ENCODE measurements at places on chromosomes 2 and 18.

- no peak for DNase-seq
Measured at GRCh38 chr18:3015204-3015592, 2.3 kb upstream of the LPIN2 start.

DNA sequence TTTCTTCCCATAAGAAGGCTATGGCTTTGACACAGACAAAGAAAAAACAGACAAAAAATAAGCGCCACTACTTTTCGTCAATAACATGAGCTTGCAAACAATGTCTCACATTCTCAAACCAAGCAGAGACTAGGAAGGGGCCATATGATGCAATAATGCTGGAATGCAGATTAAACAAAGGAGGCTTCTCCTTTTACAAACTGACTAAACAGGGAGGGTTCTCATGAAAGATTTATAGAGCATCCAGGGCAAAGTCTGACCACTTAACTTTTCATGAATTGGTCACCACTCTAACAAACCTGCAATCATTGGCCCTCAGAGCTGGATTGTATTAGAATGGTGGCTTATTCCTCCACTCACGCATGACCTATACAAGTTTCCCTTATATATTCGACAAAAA is 663.3 kb upstream of the CHAC2 start:
- no peak for DNase-seq

DNA sequence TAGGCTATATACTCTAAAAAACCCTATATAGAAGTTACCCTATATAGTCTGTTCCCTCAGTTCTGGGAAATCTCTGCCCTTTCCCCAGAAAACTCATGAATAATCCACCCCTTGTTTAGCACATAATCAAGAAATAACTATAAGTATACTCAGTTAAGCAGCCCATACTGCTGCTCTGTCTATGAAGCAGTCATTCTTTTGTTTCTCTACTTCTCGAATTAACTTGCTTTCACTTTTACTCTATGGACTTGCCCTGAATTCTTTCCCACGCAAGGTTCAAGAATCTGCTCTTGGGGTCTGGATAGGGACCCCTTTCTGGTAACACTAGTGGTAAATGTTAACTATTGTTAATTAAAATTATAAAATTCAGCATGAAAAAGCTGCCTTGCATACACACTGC is 17.4 kb upstream of the AP1S3 start:
- no peak for DNase-seq

DNA sequence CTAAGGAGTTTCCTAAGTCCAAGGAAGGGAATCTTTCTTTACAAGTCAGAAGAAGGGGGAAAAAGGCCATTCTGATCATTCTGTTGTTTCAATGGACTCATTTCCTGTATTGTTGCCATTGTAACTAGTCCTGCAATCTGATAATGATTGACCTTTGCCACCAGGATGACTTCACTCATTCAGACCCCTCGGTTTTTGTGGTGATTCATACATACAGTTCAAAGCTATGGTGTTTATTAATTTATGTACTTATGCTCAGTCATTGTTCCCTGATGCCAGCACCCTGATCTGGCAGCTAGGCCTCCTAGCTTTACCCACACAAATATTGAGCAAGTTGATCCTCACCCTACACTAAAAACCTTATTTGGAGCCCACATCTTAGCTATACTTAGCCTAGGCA is 57.6 kb upstream of the ZNF519 start:
- no peak for DNase-seq

DNA sequence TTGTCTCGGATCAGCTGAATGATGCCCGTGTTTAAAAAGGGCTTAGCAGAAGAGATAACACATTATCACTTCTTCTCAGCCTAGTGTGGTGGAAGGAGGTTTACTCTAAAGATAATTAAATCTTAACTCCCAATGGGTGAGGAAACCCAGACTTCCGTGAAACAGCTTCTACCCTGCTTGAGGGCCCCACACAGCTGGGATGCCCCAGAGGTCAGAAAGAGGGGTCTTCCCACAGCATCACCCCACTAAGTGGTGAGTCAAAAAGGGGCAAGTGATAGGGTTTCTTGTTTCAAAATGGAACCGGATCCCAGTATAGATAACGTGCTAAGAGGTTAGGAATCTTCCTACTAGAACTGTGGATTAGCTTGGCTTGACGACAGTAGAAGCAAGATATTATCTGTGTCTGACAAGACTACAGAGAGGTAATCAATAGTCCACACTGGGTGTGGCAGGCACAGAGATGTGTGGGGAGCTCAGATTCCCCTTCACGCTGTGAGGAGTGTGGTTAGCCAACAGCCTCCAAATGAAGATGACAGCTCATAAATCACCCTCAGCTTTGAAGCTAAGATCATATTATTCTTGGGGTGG is 129.6 kb upstream of the COPS8 start:
- DNase-seq, result no peak

GRCh38 chr2:37466533-37467222 is 122.2 kb downstream of the QPCT start:
- DNase-seq, result no peak

GRCh38 chr2:89845532-89845931 is 1154.1 kb downstream of the RPIA start:
- no peak for DNase-seq

DNA sequence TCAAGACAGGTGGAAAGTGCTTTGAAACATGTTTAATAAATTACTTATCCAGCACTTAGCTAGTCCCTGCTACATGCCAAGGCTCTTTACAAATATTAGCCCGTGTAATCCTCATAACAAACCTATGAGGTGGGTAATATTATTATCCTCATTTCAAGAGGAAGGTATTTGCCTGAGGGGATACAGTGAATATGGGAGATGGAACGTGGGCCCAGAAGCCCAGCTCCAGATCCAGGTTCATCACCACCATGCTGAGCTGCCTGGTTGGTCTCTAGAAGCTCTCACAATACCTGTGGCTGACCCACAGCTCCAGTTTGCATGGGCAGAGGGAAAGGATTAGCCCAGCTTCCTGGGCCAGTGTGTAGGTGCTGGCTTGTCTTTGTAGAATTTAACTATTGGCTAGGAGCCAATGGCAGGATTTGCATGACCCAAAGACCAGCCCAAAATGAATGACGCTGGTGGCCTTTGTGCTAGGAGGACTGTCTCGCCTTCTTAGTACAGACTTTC is 61.6 kb upstream of the ATP8B1 start:
- DNase-seq, result no peak

GRCh38 chr18:73038336-73038735 is 170.5 kb upstream of the NETO1 start:
- no peak for DNase-seq

DNA sequence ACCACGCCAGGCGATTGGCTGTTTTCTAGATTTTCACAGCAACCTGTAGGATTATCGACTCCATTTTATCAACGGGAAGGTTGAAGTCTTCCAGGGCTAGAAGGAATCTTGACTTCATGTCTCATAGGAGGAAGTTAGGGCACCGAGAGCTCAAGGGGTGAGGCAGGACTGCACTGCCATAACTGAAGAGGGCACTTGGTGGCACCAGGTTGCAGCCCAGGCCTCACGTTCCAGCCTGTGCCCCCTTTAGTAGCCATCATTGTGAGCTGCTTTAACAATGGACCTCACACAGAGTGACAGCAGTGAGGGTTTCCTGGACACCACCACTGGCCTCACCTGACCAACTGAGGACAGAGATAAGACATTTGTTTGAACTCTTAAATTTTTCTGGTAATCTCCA is 22.9 kb upstream of the RPL37A start:
- DNase-seq, result no peak

GRCh38 chr18:45777393-45777792 is 48.1 kb upstream of the SIGLEC15 start:
- DNase-seq, result no peak

DNA sequence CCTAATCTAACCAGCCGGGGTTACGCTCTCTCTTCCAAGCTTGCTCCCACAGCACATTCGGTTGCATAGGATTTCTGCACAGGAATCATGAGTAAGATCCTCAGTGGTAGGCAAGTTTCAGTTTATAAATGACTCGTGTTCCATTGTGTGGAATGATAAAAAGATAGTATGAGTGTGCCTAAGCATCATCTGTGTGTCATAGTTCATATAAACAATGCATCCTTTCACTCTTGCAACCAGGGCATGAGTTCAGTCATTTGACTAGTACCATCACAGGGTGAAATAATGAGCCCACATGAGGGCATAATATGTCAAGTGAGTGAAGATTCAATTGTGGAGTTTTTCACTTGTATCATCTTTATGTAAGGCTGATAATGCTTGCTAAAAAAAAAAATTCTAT is 417.1 kb upstream of the CDH2 start:
- DNase-seq, result no peak

- DNase-seq, result no peak
Measured at GRCh38 chr2:187009483-187010239, 160.7 kb upstream of the ZSWIM2 start.

- no peak for DNase-seq
Measured at GRCh38 chr2:154978710-154979109, 280.2 kb downstream of the KCNJ3 start.

GRCh38 chr2:163518762-163519161 is 217.0 kb downstream of the FIGN start:
- DNase-seq, result no peak

DNA sequence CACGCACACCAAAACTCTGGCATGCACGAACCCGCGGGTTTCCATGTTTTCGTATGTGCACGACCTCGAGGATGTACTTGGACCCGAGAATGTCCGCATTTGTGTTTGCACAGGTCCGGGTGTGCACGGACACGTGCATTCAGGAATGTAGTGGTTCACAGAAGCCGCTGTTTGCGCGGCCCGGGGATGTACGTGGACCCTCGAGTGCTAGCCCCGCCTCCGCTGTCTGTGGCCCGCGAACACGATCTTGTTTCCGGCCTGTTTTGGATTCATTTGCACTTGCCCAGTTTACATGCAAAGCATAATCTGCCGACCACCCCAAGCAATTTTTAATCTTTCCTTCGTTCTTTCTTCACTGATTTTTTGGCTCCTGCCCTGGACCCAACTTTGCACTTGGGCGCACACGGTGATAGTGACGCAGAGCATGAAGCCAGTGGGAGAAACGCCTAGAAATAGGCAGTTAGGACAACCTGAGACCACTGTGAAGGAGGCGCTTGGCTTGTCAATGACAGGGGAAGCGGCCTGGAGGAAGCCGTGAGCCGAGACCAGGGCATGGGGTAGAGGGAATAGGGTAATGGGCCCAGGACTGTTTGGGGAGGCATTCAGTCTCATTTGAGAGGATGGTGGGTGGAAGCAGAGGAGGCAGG is 45.4 kb upstream of the PTMA start:
- no peak for DNase-seq

DNA sequence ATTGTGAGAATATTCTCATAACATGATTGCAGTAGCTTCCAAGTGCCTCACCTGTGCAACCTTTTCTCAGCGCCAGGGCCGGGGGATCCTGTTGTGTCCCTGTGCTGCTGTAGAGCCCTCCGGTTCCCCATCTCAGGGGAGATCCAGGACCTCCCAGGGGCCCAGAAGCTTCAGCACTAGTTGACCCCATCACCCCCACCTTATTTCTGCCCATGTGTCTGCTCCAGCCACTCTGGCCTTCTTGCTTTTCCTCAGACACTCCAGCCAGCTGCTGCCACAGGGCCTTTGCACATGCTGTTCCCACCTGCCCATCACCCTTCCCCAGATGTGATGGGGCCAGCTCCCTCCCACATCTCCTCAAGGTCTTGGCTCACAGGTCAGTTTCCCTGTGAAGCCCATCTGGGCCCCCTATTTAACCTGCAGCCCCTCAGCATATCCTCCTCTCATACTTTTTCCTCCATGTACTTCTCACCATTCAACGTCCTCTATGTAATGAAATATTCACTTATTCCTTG is 226.5 kb downstream of the SEPTIN10 start:
- no peak for DNase-seq

DNA sequence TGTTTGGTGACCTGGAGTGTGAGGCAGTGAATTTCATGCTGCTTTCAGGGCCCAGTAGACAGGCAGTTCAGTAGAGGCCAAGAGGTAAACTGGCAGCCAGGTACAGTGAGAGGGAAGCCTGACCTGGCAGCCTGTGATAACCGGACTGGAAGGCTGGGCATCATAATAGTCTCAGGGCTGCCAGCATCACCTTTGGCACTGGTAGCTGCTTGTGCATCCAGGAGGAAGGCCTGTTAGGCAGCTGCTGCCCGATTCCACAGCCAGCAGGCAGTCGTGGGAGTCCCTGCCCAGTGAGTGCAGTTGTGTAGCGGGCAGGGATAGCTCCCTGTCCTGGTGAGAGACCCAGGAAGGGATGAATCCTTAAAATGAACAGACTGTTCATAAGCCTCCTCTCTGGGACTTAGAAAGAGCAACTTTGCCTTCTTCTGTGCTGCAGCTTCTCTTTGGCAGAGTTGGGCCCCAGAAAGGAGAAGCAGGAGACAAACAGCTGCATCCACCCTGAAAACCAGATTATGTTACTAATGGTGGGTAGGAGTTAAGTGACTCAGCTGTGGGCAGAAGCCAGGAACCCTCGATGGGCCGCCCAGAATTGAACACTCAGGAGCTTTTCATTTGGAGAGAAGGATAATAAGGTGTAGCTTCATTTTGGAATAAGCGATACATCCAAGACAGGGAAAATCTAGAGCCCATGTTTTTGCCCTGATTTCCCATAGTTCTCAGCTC is 8.1 kb upstream of the GPBAR1 start:
- DNase-seq, result no peak

DNA sequence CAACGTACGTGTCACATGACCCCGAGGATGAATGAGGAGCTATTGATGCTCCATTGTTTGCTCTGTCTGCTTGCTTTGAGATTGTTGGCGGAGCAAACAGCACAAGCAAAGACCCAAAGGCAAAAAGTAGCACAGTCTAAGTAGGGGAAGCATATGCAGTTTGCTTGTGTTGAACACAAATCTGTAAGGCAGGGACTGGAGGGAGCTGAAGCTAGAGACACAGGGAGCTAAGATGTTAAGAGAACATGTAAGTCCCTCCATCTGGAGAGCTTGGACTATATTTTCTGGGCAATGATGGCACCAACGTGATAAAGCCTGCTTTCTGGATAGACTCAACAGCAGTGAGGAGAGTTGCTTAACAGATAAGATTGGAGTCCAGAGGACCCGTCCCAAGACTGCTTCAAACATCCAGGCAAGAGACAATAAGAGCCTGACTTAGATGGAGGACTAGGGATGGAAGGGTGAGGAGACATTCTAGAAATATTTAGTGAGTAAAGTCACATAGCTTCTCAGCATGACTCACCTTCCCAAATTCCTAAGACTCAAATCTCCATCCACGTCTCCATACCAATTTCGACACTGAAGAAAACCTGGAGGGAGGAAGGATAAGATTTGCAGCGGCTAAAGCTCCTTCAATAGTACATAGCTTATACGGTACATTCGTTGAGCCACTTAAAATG is 88.1 kb upstream of the KLF7 start:
- no peak for DNase-seq

GRCh38 chr2:214297423-214297822 is 113.4 kb upstream of the VWC2L start:
- no peak for DNase-seq

- no peak for DNase-seq
Measured at GRCh38 chr2:177385151-177385550, 7.4 kb upstream of the AGPS start.
